ENCODE measurements at places on chromosomes 16 and 17. TPM values are rescaled to one million over a fixed set of nuclear protein-coding genes. Genes with fewer than 3 reads are reported as not detected.

ABCC3 gene
- 5.6 TPM for total RNA-seq

TBC1D3I gene
- total RNA-seq, result not detected

ZNF469 gene
- total RNA-seq, result 9.8 TPM

SLC35G6 gene
- total RNA-seq, result not detected

MRPL27 gene
- 56.7 TPM for total RNA-seq

MPP3 gene
- 16.3 TPM for total RNA-seq

NPIPA3 gene
- 0.59 TPM for total RNA-seq

KRTAP9-6 gene
- total RNA-seq, result not detected

TCAP gene
- 0.30 TPM for total RNA-seq

KRT222 gene
- not detected for total RNA-seq

NPIPA2 gene
- not detected for total RNA-seq

HBM gene
- total RNA-seq, result not detected

SHISA6 gene
- total RNA-seq, result not detected

NOTUM gene
- not detected for total RNA-seq

TTYH2 gene
- 3.6 TPM for total RNA-seq
